ENCODE measurements at places on chromosomes 2 and 18.
A peak's percentile ranks its signal among the peaks of the same experiment; 100 is the strongest.

DNA sequence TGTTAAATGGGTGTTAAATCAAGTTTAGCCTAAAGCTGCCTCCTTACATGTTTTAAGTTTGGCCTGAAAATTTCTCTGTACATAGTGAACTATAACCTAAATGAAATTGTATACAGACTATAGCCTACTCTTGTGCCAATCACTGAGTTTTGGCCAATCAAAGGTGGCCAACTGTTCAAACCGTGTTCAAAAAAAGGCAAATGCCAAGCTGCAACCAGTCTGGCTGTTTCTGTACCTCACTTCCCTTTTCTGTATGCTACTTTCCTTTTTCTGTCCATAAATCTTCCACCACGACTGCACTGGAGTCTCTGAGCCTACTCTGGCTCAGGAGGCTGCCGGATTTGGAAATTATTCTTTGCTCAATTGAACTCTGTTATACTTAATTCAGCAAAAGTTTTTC lies 121.0 kb downstream of the SPOPL start:
- no peak for DNase-seq

DNA sequence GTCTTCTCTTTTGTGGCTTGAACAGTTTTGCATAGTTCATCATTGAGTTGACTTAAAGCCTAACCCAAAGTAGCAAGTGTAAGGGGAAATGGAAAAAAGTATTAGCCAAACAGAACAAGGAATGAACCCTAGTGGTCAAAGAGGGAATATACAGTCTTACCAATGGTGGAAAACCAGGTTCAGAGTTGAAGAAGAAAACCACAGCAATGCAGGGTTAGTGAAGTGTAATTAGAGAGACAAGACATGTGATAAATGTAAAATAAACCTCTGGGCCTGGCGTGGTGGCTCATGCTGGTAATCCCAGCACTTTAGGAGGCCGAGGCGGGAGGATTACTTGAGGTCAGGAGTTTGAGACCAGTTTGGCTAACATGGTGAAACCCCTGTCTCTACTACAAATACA lies 2.4 kb downstream of the TTN start:
- DNase-seq, result no peak

DNA sequence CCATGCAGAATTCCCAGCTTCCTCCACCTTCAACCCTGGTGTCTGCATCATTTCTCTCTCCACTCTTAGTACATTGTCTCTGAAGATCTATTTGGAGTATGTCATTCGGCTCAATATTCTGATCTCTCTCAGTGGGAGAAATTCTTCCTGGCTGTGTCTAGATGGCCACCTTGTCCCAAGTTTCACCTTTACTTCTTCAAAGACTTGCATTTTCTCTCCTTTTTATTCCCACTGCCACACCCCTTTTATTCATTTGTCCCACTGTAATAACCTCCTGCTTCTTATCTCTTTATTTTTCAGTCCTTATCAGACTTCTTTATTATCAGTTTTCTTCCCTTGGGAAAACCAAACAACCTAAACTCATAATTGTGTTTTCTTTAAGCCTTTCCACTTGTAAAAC lies 54.3 kb upstream of the CERS6 start:
- DNase-seq, result no peak

- no peak for DNase-seq
Measured at GRCh38 chr2:84131278-84131830, 327.7 kb downstream of the SUCLG1 start.

DNA sequence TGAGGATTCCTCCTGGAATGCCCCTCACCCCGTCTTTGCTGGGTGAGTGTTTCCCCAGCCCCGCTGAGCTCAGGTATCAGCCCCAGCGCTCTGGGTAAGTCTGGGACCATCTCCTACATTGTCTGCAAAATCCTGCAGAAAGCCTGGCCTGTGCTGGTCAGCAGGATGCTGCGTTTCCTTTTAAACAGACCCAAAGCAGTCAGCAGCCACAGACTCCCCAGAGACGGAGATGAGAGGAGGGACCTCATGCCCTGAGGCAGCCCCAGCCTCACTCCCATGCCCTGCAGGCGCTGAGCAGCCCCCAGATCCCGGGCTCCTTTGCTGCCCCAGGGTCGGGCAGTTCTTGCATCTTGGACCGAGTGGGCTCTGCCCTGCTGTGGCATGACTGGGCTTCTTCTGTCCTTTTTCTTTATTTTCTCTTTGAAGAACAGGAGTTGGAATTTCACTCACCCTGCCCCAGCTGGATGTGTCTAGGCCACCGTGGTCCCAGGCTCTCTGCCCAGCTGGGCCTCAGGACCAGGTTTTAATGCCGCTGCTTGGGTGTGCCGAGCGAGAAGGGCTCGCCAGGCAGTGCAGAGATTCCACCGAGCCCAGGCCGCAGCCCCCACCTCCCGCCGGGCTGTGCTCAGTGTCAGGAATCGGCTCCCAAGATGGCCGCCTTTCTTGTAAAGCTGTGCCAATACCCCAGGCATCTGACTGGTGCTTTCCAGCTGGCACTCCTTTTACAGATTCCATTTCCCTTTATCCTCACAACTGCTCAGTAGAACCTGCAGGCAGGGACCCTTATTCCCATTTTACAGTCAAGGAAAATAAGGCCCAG lies 43.6 kb downstream of the ODC1 start:
- no peak for DNase-seq

DNA sequence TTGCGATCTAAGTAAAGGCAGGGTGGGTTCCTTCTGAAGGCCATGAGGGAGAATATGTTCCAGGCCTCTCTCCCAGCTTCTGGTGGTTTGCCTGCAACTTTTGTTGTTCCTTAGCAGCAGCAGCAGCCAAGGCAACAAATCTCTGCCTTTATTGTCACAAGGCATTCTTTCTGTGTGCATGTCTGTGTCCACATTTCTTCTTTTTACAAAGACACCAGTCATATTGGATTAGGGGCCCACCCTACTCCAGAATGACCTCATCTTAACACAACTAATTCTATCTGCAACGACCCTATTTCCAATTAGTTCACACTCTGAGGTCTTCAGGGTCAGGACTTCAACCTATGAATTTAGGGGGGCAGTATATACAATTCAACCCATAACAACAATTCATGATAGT lies 587.5 kb downstream of the XIRP2 start:
- DNase-seq, result no peak

DNA sequence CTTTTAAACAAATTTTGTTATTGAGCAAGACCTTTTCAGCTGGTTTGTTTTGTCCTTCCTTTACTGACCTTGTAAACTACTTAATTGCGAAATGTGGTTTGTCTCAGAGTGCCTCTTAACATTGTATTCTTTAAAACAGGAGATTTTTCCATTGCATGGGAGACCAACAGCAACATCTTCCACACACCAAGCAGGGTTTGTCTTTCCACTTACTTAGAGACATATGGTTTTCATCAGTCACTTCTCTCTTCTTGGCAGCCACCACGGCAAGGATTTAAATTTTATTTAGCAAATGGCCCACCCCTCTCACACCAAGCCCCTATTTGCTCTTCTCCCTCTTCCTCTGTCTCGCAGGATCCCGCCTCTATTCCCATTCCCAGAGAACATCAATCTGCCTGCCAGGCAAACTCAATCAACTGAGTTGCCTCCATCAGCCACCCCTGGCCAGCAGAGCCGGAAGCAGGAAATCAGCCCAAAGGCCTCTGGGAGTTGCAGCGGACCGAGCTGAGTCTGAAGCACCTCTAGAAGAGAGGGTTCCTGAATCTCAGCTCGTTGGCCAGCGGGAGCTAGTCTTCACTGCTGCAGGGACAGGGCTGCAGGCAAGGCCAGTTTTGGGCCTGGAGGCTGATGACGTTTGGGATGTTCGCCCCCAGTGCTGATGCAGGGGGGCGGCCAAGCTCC lies 11.3 kb upstream of the CIB4 start:
- DNase-seq, result peak; percentile 96

DNA sequence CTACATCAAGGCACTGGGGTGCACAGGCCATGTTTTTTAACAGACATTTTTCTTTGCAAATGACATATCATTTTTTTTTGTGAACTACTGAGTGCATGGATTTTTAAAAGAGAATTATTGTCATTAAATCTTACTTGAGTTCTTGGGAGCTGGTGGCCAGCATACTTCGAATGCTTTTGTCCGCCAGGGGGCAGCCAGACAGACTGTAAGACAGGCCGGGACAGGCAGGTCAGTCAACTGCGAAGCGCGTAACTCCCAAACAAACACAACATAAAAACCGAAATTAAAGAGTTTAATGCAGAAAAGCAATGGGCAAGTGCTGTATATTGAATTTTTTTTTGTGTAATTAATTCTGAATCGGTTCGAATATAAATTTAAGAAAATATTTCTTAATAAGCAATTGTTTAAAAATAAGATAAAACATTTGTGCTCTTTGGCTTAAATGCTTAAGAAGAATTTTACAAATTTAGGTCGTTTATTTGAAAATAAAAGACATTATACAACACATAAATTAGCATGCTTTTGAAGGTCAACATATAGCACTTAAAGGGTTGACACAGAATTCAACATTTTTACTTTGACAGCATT lies 142.2 kb upstream of the PXDN start:
- DNase-seq, result peak; percentile 46

DNA sequence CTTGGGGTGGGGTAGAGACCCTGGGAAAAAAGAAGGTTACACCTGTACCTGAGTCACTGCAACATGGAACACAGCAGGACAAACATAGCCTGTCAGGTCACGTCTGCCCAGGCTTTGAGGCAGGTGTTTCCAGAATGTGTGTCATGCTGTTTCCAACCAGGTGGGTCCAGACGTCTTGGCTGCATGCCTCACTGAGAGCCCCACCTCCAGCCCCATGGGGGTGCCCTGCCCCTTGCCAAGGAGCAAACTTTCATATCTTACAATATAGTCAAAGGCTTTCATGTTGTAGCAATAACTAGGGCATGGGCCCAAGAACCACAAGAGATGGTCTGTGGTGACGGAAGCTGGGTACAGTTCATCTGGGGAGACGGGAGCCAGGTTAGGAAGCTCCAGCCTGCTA lies 499.7 kb downstream of the BCL11A start:
- no peak for DNase-seq

DNA sequence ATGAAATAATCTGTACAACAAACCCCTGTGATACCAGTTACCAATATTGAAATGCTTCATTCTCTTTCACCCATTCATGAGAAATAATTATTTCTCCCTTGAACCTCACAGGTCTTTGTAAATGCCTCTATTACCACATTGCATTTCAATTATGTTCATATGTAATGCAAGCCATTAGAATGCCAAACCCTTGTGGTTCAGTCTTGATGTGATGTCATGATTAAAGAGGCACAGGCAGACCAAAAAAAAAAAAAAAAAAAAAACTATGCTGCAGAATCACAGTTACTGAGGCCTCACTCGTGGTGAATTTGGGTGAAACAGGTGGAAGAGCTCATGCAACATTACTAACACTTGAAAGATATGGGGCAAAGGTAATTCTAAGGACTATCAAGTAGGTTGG lies 9.4 kb upstream of the EPG5 start:
- no peak for DNase-seq

GRCh38 chr2:74566754-74567085 lies 12.2 kb downstream of the DOK1 start:
- DNase-seq, result no peak

DNA sequence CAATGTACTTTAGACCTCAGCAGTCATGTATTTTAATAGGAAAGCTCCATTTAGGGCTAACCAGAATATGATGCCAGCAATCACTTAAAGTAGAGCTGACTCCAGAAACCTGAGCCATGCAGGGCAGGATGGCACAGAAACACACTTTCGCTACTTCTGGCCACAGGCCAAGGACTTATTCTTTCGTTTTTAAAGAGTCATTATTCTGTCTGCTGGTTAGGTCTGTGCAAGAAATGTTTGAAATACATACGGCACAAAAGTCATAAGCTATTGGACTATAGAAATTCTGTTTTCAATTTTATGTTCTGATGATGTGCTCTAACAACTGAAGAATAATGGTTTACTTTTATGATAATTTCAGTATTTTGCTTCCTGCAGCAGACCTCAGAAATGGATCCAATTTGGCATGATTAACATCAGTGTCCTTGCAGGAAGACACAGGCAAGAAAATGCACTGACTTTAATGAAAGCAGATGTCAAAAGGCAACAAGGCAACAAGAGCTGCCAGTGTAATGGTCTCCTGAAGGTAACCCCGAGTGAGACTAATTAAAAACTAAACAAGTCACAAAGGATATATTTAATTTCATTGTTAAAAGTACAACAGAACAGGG lies 114.4 kb upstream of the CHRNA1 start:
- DNase-seq, result peak; percentile 46

DNA sequence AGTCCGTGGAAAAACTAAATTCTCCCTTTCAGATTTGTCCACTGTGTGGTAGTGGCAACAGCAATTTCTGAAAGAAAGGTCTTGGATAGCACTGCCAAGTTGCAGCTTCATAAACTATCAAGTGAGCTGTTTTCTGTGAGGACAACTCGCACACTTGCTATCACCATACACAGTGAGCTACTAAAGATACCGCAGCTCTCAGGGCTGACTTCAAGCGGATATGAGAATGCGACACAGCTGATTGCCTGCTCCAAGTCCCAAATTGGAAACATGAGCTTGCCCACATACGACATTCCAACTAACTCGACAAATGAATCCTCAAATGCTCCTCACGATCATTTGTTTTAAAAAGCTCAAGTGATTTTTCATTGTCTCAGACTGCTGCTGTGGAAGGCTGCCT lies 46.2 kb downstream of the E2F6 start:
- DNase-seq, result no peak

DNA sequence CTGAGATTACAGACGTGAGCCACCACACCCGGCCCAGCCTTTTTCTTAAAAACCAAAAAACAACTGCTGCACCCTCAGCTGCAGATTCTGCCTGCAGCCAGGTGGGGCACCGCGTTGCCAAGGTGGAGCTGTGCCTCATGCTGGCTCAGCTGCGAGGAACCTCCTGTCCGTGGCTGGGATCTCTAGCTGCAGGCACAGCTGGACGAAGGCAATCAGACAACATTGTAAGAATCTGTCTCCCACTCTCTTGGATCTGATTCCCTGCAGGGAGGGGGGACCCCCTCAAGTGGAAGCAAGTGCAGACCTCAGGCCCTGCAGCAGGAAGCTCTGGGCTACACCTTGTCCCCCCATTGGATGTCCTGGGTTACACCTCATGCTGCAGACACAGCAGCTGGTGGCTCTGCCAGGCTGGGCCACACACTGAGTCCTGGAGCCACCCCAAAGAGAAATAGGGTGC lies 24.1 kb downstream of the CIDEA start:
- no peak for DNase-seq

DNA sequence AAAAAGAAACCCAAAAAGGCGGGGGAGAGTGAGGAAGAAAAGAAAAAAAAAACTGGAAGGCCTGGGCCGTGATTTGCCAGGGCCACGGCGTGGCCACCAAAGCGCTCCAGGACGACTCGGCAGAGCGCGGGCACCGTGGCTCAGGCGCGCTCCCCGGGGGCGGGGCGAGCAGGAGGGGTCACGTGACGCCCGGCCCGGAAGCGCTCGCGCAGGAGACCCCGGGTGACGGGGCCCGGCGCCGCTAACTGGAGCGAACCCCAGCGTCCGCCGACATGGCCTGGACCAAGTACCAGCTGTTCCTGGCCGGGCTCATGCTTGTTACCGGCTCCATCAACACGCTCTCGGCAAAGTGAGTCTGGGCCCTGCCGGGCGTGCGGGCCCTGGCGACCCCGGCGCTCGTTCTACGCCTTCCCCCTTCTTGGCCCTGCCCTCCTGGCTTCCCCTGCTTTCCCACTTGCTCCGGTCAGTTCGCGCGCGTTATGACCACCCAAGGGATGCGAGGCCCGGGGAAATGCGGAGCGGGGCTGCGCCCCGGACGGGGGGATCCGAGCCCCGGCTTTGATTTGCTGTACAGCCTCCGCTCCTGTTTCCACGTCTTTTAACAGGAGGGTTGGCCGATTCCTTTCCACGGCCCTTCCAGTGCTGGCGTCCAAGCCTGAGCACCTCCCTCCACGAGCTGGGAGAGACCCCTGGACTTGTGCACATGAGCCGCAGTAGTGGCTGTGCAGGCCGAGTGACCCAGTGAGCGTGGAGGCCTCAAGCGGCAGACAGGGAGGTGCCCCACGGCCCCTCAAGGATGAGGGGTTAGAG lies at the start of gene SLC35F6:
SLC35F6 (plus strand) TSS at position 207 of the 810 bp plus-strand sequence; CDS start at position 273, 66 bp downstream.
- DNase-seq, result peak; percentile 71

- no peak for DNase-seq
Measured at GRCh38 chr18:13868501-13869271, 44.7 kb downstream of the MC5R start.

All from SK-N-DZ (cell line).